ENCODE measurements at places on chromosomes 4 and X. TPM values are rescaled to one million over a fixed set of nuclear protein-coding genes. Genes with fewer than 3 reads are reported as not detected.

DNA sequence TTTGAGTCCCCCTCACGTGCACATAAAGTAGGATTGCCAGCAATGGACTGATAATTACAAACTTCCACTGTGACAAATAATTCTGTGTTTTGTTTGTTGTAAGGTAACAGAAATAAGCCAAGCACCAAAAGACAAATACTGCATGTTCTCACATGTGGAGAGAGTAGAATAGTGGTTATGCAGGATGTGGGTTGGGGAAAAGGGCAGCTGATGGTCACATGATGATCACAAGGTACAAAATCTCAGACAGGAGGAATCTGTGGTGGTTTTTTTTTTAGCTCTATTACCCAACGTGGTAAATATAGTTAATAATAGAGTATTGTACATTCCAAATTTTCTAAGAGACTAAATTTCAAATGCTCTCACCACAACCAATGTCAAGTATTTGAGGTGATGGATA, 182.3 kb downstream of the BANK1 start:
- no peak for DNase-seq

GRCh38 chr4:148055844-148056243, 324.0 kb downstream of the ARHGAP10 start:
- DNase-seq = no peak

DNA sequence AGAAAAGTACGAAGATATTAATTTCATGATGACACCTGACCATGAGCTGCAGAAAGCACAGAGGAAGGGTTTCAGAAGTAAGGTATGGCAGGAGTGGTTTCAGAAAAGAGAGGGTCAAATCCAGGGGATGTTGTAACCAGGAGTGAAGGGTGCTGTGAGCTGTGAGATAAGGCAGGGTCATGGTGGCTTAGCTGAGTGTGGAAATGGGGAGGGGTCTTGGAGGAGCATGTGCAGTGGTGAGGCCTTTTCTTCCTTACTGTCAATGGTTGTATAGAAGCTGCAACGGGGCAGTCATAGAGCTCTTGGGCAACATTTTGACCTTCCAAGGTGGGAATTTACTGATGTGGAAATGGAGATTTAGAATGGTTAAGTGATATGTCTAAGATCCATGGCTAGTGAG, 2.5 kb downstream of the ANAPC4 start:
- no peak for DNase-seq

DNA sequence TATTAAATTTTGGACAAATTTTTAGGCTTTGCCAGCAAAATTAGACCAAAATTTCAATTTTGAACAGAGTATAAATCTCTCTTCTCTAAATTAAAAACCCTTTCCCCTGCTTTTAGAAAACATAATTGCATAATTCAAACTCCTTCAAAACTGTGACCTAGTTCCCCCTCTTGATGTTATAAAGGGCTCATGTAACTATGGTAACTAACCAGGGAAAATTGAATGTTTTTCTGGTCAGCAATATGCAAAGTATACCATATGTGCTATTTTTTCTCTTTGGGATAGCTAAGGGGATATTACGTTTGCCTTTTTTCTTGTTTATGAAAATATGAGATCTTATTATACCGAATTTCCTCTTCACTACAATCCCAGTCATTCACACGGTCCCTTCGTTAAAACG, 5.1 kb upstream of the ING2 start:
- DNase-seq = no peak

GRCh38 chrX:130566028-130566683, 164.4 kb downstream of the RBMX2 start:
- DNase-seq = no peak

DNA sequence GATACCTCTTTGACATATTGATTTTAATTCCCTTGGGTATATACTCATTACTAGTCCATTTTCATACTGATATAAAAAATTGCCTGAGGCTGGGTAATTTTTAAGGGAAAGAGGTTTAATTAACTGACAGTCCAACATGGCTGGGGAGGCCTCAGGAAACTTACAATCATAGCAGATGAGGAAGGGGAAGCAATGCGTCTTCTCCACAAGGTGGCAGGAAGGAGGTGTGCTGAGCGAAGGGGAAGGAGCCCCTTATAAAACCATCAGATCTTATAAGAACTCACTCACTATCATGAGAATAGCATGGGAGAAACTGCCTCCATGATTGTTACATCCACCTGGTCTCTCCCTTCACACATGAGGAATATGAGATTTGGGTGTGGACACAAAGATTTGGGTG, 42.4 kb downstream of the MSX1 start:
- DNase-seq = no peak

GRCh38 chr4:170497112-170497511, 407.4 kb upstream of the AADAT start:
- peak; percentile 2 for DNase-seq

- DNase-seq = no peak
These were observed 243.8 kb downstream of the PPP3CA start for GRCh38 chr4:101103381-101104142.

DNA sequence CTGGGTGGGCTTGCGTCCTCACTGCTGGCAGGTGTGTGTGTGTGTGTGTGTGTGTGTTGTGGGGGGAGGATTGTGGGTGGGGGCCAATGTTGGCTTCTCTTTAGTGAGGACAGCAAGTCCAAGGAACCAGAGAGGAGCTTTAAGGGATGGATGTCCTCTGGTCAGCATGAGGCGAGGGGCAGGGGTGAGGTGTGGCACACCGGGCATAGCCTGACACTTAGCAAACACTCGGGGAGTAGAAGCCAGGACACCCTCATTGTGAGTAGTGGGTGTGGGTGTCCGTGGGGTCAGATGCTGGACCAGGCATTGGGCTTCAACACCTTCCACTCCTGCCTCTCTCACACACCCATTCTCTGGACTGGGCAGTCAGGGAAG, 2.8 kb downstream of the SORCS2 start:
- no peak for DNase-seq

- no peak for DNase-seq
These were observed 458.6 kb downstream of the SH2D1A start for GRCh38 chrX:124804962-124805361.

DNA sequence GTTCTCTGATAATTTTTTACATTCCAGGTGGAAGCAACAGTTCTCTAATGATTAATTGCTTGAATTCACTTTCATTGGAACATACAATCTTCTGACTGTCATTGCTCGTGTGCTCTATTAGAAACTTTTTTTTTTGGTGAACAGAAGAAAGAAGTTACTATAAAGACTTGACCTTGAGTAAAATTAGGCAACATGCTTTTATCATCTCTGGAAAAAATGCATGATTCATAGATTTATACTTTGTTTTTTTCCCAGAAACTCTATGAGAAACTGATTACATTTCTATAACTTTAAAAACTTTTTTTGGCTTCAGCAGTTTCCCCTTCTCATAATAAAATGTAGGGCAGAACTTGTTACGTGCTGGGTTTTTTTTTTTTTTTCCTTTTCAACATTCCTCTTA, 167.6 kb downstream of the ARHGAP10 start:
- no peak for DNase-seq

Gene SSX2
- total RNA-seq = not detected

Gene SPARCL1
- not detected for total RNA-seq

Gene PFKFB1
- not detected for total RNA-seq

Gene IL2RG
- total RNA-seq = not detected

Gene ATP7A
- 20.2 TPM for total RNA-seq

Gene UGT2B15
- total RNA-seq = not detected

Gene FRAS1
- 0.19 TPM for total RNA-seq
